Aorta (tissue), 5 donors: ENCODE measurements at places on chromosomes 2 and 18. TPM values are rescaled to one million over a fixed set of nuclear protein-coding genes. Genes with fewer than 3 reads are reported as not detected.

- DNase-seq, result no peak
Observed at GRCh38 chr2:136436936-136437335, 319.0 kb upstream of the CXCR4 start.

GRCh38 chr18:5463390-5463789 lies 80.4 kb downstream of the EPB41L3 start:
- DNase-seq, result peak; percentile 75

DNA sequence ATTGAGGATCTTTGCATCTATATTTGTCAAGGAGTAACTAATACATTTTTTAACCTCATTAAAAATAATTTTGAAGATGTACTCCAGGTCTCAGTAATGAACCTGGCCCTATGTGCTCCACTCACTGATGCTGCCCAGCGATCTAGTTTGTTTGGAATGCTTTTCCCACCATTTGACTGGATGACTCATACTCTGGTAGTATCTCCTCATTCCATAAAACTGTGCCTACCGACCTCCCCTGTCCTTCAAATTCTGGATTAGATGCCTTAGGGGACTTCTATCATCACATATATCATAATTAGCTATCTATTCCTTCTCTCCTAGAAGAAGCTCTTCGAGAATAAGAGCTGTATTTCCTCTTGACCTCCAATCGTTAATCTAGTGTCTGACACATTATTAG lies 83.8 kb downstream of the FAM117B start:
- no peak for DNase-seq

DNA sequence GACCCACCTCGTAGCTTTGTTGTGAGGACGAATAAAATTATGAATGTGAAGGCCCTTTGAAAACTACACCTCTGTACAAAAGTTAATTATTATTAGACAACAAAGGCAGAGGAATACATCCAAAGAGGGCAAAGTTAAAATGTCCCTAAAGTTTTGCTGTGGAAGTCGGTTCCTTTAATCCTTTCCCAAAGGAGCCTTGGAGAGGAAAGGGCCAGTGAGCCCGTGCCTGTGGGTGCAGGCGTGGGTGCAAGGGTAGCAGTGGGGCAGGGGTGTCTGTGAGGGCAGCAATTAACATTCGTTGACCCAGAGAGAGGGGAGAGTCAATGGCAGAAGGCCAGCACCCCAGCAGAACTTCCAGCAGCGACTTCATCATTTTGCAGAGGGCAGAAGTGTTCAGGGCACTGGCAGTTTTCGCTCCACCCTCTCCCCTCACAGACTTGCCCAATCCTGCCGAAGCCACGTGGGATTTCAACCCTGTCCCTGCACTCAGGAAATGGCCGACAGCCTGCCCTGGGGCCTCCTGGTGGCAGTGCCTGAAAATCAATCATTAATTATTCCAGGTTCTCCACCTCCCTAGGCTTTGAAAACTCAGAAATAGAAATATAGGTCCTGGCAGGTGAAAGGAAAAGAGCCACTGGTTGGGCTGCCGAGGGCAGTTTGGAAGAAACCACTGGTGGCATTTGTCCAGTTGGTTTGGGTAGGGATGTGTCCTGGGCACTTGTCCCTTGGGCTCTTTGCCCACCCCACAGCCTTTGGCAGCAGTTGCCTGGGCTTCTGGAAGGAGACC lies 4.2 kb upstream of the PAX8 start:
- DNase-seq, result peak; percentile 75

- peak; percentile 52 for DNase-seq
Observed at GRCh38 chr18:69935319-69936190, 12.1 kb downstream of the CD226 start.

DNA sequence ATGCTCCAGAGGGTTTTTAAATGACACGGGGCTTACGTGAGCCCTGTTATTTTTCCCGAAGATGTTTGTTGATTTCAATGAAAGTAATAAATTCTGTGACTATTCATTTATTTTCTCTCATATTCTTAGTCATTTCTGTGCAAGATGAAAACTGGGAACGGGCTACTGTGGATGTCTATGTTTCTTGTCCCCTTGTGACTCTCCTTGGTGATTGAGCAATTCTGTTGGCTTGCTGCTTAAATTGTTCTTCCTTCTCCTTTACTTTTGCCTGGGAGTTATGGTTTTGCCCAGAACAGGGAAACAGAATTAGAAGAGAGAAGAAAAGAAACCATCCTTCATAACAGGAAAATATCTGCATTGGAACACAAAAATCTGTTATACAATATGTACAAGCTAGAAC lies 508.2 kb upstream of the DSEL start:
- DNase-seq, result no peak

DNA sequence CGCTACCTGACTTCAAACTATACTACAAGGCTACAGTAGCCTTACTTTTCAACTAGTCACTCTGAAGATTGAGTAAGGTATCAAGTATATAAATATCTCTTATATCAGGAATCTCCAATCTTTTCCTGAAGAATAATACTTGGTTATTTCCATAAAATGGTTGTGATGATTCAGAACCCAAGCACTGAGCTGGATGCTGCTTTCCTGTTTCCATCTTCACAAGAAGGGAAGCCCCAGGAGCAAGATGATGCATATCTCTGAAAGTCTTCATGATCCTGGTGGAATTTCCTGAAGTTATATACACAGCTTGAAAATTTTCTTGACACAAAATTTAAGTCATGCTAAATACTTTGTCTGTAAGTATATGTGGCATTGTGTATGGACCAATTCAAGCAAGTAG lies 243.9 kb upstream of the TANK start:
- no peak for DNase-seq

- no peak for DNase-seq
Observed at GRCh38 chr2:28951910-28952835, 28.9 kb upstream of the TOGARAM2 start.

DNA sequence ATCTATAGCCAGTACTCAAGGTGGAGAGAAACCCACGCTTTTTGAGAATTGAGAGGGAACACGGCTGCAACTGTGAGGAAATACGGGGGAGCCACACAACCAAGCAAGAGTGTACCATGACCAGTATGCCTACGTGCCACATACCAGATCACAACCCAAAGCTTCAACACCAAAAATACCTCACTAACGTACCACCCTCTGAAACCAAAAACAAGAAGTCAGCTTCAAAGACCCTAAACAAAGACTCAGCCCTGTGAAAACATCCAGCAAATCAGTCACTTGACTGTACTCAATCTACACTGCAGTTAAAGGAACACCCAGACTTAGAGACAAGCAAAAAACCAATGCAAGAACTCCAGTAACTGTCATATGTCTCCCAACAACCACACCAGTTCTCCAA lies 17.0 kb downstream of the RNU4ATAC start:
- no peak for DNase-seq

GRCh38 chr2:233990261-233990798 lies 60.2 kb upstream of the SPP2 start:
- no peak for DNase-seq

DNA sequence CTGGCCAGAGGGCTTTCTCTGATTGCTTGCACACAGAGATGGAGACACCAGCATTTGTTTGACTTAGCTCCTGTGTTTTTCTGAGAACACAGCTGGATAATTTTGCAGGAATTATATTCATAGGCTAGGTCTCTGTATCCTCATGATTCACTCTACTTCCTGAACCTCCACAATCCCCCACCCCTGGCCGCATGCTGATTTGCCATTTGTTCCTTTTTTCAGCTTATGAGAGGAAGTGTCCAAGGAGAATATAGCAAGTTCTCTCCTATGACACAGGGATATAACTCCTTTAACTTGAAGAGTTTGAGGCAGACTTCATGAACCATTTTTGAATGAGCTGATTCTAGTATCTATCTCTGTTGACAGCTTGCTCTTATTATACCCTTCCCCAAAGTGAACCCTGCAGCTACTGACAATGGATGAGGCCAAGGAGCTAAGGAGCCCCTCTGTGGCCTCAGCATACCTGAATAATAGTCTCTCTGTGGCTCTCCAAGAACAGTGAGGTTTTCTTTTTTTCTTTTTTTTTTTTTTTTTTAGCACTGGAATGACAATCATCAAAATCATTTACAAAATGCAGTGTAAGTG lies 15.4 kb downstream of the CAVIN2 start:
- no peak for DNase-seq

DNA sequence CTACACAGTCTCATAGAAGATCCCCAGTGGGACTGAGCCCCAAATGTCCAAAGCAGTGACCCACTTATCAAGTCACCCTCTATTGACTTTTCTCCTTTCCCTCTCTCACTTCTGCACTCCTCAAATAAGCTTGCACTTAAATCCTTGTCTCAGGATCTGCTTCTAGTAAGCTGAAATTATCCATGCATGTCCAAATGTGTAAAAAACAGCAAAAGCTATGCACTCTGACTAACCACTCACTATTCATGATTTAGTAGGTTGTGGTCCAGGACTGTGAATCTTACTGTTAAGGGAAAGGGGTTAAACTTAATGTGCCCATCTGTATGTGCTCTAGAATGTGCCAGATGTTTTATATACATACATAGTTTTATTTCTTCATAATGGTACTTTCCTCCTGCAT lies 115.4 kb downstream of the SCG2 start:
- no peak for DNase-seq

GRCh38 chr2:207860685-207861084 lies 91.0 kb upstream of the FZD5 start:
- no peak for DNase-seq

GRCh38 chr2:138720035-138720838 lies 60.0 kb downstream of the NXPH2 start:
- DNase-seq, result no peak

DNA sequence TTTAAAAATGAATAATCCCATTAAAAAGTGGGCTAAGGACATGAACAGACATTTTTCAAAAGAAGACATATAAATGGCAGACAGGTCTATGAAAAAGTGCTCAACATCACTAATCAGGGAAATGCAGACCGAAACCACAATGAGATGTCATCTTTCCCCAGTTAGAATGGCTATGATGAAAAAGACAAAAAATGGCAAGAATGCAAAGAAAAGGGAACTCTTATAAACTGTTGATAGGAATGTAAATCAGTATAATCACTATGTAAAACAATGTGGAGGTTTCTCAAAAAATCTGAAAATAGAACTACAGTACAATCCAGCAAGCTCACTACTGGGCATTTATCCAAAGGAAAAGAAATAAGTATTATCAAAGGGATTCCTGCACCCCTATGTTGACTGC lies 169.2 kb downstream of the METTL4 start:
- DNase-seq, result no peak

GRCh38 chr2:230784795-230785194 lies 72.2 kb downstream of the CAB39 start:
- no peak for DNase-seq

- no peak for DNase-seq
Observed at GRCh38 chr2:226020956-226021355, 621.4 kb downstream of the NYAP2 start.

- no peak for DNase-seq
Observed at GRCh38 chr18:65073060-65073550, 677.7 kb upstream of the CDH7 start.

- DNase-seq, result no peak
Observed at GRCh38 chr2:205640716-205641115, 41.6 kb upstream of the NRP2 start.

- DNase-seq, result no peak
Observed at GRCh38 chr2:235719146-235719942, 225.5 kb downstream of the AGAP1 start.

- no peak for DNase-seq
Observed at GRCh38 chr2:127434515-127434914, 16.3 kb downstream of the PROC start.

GRCh38 chr2:240603081-240603835 lies 16.7 kb downstream of the CAPN10 start:
- DNase-seq, result peak; percentile 35

- DNase-seq, result no peak
Observed at GRCh38 chr2:101486258-101486701, 11.4 kb upstream of the RFX8 start.

DNA sequence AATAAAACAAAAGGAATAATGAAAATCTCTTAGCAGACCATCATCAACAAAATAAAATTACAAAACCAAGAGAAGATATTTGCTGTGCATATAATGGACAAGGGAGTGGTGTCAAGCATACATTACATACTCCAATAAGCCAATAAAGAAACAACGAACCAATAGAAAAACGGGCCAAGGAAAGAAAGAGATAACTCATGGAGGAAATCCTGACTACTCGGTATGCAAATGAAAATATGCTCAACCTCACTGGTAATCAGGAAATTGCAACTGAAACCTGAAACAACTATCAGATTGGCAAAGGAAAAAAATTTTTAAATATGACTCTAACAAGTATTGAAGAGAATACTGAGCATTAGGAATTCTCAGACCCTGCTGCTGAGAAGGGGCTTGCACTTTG lies 84.7 kb downstream of the BCL2 start:
- no peak for DNase-seq

GRCh38 chr2:197513915-197514314 lies 2.0 kb upstream of the MOB4 start:
- DNase-seq, result no peak

DNA sequence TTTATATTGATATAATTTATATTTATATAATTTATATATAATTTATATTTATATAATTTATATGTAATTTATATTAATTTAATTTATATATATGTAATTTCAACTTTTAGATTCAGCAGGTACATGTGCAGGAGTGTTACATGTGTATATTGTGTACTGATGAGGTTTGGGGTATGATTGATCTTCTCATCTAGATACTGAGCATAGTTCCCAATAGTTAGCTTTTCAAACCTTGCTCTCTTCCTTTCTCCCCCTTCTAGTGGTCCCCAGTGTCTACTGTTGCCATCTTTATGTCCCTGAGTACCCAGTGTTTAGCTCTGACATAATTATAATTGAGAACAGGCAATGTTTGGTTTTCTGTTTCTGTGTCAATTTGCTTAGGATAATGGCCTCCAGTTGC lies 1335.3 kb upstream of the CDH2 start:
- DNase-seq, result no peak

DNA sequence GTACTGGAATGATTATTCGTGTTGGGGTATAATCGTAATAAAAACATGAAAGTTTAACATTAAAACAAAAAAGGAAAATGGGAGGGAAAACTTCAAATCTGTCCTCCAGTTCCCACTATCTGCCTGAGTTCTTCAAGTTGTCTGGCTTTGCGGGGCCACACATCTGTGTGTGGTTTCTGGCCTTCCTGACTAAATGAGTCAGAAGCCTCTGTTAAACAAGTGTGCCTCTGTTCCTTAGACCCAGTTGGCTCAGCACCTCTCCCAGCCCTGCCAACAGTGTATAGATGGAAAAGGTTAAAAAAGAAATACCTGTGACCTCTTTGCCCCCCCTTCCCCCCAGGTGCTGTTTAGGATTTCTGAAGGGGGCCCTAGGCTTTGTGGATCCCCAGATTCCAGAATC lies 30.2 kb downstream of the XDH start:
- no peak for DNase-seq

GRCh38 chr2:441258-442022 lies 153.5 kb upstream of the ALKAL2 start:
- DNase-seq, result no peak

MLPH gene
- polyA plus RNA-seq, result 4.5 TPM

DOK6 gene
- polyA plus RNA-seq, result 1.2 TPM

IL37 gene
- not detected for polyA plus RNA-seq

TCF23 gene
- polyA plus RNA-seq, result not detected

EFHD1 gene
- 135 TPM for polyA plus RNA-seq

NT5C1B gene
- not detected for polyA plus RNA-seq

MOGAT1 gene
- polyA plus RNA-seq, result not detected

LRP1B gene
- not detected for polyA plus RNA-seq

TBR1 gene
- polyA plus RNA-seq, result not detected

TFPI gene
- polyA plus RNA-seq, result 93.1 TPM

TCF7L1 gene
- polyA plus RNA-seq, result 14.1 TPM

COL4A3 gene
- 2.8 TPM for polyA plus RNA-seq

ANKRD62 gene
- polyA plus RNA-seq, result not detected

NCKAP5 gene
- not detected for polyA plus RNA-seq

LYG1 gene
- 0.88 TPM for polyA plus RNA-seq
